ENCODE measurements at places on chromosomes 1 and 21.
A peak's percentile ranks its signal among the peaks of the same experiment; 100 is the strongest.

GRCh38 chr1:186154651-186155050 lies 220.4 kb downstream of the TPR start:
- no peak for DNase-seq

- DNase-seq = no peak
Observed at GRCh38 chr1:209988706-209989105, 50.7 kb downstream of the SYT14 start.

DNA sequence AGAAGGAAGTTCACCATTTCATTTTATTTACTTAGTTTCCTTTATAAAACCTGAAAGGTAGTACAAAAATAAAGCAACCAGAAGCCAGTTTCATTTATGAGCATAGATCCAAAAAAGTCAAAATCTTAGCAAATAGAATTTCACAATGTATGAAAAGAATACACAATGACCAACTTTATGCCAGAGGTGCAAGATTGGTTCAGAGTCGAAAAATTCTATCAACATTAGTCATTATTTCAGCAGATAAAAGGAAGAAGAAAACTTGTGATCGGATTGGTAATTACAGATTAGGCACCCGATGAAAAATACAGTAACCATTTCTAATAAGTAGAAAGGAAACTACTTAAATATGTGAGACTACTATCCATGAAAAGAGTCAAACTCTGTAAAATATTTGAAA lies 89.1 kb downstream of the ITSN1 start:
- no peak for DNase-seq

DNA sequence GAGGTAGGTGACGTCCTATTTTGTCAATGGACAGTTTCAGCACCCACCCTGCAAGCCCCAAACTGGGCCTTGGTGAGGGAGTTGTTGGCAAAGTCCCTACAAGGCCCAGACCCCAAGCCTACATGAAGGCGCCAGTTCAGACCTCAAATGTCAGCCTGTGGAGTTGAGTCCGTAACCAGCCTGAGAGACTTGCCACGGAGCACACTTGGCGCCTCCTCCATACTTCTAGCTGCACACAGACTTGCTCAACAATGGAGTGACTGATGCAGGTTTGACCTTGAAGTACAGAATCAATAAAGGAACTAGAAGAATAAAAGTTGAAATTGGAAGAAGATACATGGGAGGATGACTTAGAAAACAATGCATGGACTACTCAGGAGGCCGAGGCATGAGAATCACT lies 134.3 kb downstream of the PROX1 start:
- no peak for DNase-seq

- DNase-seq = no peak
Observed at GRCh38 chr21:45533361-45533845, 8.8 kb downstream of the SLC19A1 start.

- DNase-seq = no peak
Observed at GRCh38 chr1:156214024-156214748, 1.4 kb downstream of the PMF1 start.

GRCh38 chr1:31241321-31241720 lies 1.6 kb upstream of the NKAIN1 start:
- DNase-seq = no peak

GRCh38 chr1:59188413-59189213 lies 108.3 kb upstream of the FGGY start:
- DNase-seq = no peak

DNA sequence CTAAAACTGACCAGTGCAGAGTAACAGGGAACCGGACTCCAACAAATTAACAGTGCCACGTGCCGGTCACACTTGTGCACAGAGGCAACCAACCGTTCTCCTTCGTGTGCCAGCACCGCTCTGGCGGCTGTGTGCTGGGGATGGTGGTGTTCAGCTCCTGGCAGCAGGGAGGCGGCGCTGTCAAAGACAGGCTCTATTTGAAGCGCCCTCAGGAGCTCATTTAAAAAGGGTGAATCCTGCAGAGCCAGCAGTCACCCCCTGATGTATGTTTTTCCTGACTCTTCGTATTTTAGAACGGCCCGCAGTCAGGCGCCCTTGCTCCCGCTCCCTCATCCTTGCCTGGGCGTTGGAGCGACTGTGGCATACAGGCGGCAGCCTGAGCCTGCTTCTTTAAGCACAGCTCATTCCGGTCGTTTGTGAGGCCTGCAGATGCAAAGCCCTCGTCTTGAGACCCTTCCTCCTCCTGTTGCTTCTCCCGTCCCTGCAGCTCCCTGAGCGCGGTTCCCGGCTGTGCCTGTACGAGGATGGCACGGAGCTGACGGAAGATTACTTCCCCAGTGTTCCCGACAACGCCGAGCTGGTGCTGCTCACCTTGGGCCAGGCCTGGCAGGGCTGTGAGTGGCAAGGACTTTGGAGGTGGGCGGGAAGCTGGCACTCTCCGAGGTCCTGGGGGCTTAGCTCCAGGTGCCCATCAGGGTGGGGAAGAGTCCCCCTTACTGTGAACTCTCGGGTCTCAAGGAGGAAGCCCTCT lies 1.1 kb downstream of the DFFB start:
- DNase-seq = no peak

DNA sequence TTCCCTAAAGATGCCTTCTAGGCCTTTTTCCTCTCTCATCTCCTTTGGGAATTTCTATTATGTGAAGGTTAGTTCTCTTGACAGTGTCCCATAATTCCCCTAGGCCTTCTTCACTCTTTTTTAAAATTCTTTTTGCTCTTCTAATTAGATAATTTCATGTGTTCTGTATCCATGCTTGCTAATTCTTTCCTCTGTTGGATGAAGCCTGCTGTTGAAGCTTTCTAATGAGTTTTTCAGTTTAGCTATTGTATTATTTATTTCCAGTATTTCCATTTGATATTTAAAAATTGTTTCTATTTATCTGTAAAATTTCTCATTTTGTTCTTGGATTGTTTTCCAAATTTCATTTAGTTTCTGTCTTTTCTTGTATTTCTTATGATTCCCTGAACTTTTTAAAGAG lies 28.5 kb upstream of the FAM163A start:
- no peak for DNase-seq

DNA sequence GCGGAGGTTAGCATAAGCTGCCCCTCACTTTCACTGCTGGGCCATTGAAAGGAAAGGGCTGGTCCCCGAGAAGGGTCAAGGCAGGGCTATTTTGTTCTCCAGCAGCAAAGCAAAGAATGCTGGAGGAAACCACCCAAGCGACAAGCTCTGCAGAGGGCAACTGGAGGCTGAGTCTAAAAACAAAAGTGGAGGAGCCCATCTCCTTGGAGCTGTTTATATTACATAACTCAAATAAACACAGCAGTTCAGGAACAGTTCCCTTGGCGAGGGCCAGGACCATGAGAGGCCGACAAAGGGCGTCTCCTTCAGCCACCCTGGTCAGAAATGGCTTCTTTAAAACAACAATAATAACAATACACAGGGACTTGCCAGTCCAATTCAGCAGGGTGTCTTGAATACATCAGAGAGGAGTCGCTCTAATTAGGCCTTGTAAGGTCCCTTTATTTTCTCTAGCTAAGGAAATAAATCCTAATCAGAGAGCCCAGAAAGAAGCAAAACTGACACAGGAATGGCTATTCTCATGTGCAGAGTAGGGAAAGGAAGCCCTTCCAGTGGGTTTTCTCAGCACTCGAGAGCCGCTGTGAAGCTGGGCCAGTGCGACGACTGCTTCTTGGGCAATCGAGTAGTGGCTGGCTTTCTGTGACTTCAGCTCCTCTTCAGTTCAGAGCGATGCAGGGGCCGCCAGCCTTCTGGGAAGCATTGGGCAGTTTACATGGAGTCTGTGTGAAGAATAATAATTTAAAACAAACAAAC lies 57.0 kb upstream of the TARBP1 start:
- DNase-seq = no peak

GRCh38 chr1:223515421-223515820 lies 122.2 kb downstream of the CCDC185 start:
- DNase-seq = peak; percentile 10

DNA sequence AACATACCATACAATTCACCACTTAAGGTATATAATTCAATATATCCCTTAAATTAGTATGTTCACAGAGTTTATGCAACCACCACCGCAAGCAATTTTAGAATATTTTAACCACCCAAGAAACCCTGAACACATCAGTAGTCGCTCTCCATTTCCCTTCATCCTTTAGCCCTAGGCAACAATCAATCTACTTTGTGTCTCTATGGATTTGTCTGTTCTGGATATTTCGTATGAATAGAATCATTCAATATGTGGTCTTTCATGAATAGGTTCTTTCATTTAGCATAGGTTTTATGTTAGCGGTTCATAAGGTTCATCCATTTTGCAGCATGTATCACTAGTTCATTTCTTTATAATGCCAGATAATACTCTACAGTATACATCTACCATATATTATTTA lies 4.2 kb upstream of the DPT start:
- DNase-seq = no peak

- DNase-seq = no peak
Observed at GRCh38 chr1:219902951-219903350, 25.4 kb downstream of the SLC30A10 start.

DNA sequence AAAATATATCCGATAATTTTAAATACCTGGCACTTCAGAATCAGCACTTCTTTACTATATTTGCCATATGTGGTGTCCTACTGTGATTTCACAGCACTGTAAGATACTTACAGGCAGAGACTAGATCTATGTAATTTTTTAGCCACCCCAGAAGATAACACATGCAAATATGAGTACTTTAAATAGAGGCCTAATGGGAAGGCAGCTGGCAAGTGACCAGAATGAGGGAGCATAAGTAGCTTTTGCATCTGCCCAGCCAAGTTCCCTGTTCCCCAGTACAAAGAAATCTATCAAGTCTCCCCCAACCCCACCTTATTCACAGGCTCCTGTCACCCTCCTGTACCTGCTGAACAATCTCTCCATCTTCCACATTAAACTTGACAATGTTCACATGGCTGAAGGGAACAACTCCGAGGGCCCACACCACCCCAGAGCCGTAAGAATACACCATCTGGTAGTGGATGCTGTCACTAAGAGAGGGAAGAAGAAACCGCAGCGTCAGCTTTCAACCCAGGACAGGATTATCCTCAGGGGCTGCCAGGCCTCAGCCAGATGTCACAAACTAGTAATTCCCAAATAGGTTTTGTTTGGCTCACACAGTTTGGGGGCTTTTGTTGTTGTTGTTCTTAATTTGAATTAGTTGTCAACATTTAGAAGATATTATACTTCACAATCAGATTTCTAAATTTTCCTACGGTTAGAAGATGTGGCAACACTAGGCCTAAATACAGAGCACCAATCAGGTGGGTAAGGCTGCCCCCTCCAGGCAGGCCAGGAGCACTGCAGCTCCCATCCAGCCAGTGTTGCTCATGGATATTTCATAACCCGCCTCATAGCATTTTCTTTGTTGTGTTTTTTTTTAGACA lies 10.4 kb downstream of the EMC1 start:
- DNase-seq = peak; percentile 50

DNA sequence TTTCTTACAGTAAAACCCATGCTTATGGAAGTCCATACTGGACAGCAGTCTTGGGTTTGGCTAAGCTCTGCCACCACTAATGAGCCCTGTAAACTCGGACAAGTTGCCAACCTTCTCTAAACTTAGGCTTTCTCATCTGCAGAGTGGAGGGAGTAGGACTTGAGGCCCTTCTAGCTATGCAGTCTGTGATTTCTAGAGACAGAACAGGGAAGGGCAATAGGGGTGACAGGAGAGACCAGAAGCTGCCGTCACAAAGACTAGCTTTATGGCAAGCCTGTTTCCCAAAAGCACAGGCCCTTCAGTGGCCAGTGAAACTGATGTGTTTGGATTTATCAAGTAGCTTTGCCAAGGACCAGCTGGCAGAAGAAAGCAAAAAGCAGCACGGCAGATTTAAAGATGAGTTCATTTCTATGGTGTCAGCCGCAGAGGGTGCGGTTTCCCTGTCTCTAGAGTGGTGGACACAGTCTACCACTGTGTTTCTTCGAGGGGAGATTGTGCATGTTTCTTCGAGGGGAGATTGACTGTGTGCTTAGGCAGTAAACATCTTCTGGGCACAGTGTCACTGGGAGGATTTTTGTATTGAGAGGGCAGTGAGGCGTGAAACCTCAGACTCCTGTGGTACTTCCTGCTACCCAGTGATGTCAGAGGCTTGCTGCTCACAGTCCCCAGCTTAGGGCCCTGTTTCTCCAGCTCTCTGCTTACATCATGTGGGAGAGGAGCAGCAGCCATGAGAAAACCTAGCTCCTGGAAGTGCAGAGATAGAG lies 119.0 kb downstream of the ROR1 start:
- no peak for DNase-seq

DNA sequence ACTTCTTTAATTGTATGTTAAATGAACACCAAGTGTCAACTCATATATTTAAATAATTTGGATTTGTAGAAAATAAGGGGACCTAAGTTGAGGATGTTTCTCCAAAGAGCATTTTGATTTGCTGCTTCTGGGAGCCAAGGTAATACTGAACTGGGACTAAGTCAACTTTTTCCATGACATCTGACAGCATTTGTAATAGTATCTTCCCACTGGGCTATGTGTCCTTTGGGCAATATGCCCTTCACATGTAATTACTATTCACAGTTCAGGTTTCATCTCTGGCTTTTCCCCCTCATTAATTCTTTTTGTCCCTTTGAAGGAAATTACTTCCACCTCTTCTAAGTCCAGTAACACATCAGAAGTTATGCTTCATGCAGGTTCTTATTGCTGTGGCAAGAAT lies 36.7 kb upstream of the HP1BP3 start:
- no peak for DNase-seq

- no peak for DNase-seq
Observed at GRCh38 chr1:78143152-78143551, 97.4 kb downstream of the GIPC2 start.

DNA sequence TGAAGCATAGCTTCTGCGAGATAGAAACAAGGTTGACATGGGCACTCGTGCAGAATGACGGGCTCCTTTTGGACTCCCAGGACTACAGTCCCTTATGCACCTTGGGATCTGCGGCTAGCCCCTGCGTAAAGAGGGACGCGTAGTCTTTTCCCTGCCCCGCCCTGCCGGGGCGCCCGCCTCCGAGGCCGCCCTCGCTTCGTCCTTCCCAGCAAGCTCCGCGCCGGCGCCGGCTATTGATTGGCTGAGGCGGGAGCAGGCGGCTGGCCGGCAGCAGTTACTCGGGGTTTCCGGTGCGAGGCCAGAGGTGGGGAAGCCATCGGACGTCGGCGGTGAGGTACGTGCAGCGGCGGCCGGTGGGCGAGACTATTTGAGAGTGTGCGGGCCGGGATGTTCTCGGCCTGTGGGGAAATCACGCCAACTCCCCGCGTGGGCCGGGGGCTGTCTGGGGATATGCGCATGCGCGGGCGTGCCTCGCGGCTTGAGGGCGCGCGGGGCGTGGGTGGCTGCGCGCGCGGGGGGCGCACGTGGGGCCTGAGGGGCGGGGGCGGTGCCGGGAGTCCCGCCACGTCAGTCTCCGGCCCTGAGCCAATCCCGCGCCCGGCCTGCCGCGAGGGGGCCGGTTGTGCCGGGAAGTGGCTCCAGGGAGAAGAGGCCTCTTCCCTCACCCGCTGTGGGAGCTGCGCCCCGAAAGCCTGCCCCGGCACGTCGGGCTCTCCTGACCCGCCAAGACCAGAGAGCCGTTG lies at the start of gene TXLNA:
Gene TXLNA (plus strand): TSS at position 233 of the 743 bp plus-strand sequence. CDS start 671 bp downstream, outside the sequence.
- peak; percentile 81 for DNase-seq

GRCh38 chr1:245291351-245291750 lies 136.6 kb downstream of the KIF26B start:
- DNase-seq = no peak

GRCh38 chr1:173867141-173867752 lies 542 bp downstream of the GAS5 start:
- peak; percentile 11 for DNase-seq

All from activated CD4-positive, alpha-beta T cell treated with anti-CD3 and anti-CD28 coated beads for 1 hour (primary cell).